NCI-H1417 treated with DMSO at 0.1 percent for 48 hours (cell line): ENCODE measurements at places on chromosomes 12 and 14.

DNA sequence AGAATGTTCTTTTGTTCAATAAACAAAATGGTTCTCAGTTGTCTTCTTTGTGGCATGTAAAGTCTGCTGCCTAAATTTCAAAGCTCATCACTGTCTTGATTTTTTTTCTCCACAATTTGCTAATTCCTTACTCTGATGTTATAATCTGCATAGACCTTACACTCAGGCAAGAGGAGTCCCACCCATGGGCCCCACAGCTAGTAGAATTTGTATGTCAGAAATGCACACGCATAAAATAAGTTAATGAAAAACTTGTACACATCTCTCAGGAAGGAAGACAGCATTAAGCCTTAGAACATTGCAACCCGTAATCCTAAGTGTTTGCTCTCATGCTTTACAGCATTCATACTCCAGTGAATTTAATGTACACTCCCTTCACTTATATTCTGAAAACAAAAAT, 280.8 kb downstream of the ATXN7L3B start:
- DNase-seq = no peak

- no peak for DNase-seq
Measured at GRCh38 chr12:83468988-83469908, 782.5 kb downstream of the TMTC2 start.

- no peak for DNase-seq
Measured at GRCh38 chr14:71183876-71184689, 276.8 kb downstream of the PCNX1 start.

- no peak for DNase-seq
Measured at GRCh38 chr12:123069436-123070266, 81.2 kb downstream of the PITPNM2 start.

- no peak for DNase-seq
Measured at GRCh38 chr14:91835197-91835919, 32.0 kb downstream of the TC2N start.
